ENCODE measurements at places on chromosomes 4 and X.

DNA sequence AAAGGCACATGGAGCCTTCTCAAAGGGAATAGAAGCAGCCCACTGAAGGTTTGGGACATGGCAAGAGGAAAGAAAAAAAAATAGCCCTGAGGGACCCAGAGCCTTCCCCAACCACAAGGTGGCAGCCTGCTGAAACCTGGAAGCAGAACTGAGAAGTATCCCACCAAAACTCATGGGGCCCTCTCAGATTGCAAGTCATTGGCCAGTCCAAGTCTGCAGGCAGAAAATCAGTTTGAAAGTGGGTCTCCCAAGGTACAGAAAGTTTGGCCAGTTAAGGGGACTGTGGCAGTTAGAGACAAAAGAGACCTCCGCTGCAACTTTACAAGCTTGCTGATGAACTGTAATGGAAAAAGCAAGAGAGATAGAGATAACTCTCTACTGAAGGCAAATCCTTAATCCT lies 155.8 kb downstream of the ANTXR2 start:
- DNase-seq: peak; percentile 16

- no peak for DNase-seq
These were observed 140.5 kb downstream of the GRIA3 start for GRCh38 chrX:123324625-123325024.

- DNase-seq: peak; percentile 11
These were observed 23.0 kb downstream of the RPA4 start for GRCh38 chrX:96906741-96907140.

- no peak for DNase-seq
These were observed 103.1 kb upstream of the TEX13D start for GRCh38 chrX:124229374-124229773.

DNA sequence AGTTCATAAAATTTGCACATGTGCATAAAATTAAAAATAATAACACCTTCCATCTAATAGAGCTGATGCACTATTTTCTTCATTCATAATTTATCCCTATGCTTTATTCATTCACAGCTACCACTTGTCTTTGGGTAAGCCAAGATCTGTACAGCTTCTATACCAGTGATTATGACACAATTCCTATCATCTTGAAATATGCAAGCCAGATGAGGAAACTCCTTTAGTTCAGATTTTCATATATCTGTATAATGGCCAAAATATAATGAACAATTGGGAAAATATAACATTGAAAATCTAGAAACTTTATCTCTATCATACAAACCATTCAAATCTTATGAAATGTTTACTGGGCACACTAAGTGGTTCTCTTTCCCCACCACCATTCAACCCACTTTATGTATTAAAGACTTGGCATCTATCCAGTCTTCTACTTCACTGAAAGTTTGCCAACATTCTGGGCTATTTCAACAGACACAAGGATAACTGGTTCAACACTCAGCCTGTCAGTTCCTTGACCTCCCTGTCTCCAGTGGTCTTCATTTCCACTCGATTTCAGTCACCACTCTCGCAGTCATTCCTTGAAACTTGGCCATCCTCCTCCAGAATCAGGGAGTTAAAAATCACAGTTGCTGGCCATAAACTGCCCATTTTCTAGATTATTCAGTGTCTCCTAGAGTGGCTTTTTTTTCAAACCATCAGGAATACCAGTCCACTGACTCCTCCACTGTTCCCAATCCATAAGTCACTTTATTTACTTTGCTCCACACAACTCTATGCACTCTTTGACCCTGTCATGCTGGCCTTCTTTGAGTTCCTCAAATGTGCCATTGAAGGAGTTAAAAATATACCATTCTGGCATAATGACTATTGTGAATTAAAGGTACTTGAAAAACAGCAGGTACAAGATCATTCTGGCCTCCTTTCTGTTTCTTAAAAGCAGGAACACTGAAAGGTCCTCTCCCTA lies 85.5 kb downstream of the CAMK2D start:
- DNase-seq: no peak

- peak; percentile 40 for DNase-seq
These were observed 15.4 kb downstream of the BBS12 start for GRCh38 chr4:122747883-122748282.

- DNase-seq: no peak
These were observed 107.4 kb upstream of the AFAP1 start for GRCh38 chr4:8046925-8047541.
